Breast epithelium (tissue), 4 donors: ENCODE measurements at places on chromosomes 3 and 15. TPM values are rescaled to one million over a fixed set of nuclear protein-coding genes. Genes with fewer than 3 reads are reported as not detected.

MKRN3 gene
- total RNA-seq = 0.16 TPM

GRCh38 chr3:114128826-114129225 lies 50.0 kb downstream of the DRD3 start:
- DNase-seq = no peak

RHOV gene
- 12.1 TPM for total RNA-seq

GRCh38 chr15:86247249-86247955 lies 167.7 kb downstream of the AGBL1 start:
- DNase-seq = peak; percentile 19

DNA sequence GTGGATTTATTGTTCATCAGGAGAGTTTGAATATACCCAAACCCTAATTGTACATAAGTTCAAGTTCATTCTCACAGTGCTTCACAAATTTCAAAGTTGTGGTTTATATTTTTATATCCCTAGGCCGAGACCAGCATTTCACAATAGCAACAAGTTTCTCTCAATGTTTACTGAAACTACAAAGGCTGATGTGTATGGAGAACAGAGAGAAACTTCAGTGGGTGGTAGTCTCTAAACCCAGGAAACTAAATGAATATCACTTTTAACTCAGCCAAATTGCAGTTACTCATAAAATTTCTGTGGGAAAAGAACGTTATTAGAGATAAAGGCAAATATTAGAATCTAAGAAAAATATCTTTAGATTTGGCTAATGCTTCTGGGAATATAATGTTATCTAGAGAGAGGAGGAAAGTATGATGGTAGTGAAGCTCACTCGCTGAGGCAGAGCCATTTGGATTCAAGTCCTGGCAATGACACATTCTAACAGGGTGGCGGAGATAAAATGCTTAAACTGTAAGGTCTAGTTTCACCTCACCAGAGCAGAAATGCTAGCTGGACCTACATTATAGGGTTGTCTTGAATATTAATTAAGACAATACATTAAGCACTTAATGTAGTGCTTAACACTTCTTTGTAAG lies 514.8 kb downstream of the EPHA3 start:
- DNase-seq = no peak

- DNase-seq = no peak
Measured at GRCh38 chr3:16898595-16899395, 14.0 kb downstream of the PLCL2 start.

DNA sequence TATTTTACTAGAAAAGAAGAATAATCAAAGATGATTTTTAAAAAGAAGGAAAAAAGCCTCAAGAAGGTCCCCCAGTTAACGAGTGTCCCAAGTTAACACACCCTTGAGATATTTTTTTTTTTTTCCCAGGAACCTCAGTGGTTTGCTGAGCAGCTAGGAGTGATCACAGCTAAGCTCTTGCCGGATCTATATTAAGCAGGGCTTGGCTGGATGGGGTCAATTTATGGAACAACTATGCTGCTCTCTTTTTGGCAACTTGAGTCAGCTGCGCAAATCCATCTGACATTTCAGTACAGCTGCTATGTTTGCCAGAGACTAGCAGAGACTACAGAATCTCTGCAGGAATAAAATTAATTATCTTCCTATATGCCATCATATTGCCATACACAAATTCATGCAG lies at the start of gene LMOD3:
LMOD3 (minus strand) TSS at position 193 of the 400 bp plus-strand sequence. CDS start 209 bp downstream, outside the sequence.
- DNase-seq = no peak

- no peak for DNase-seq
Measured at GRCh38 chr3:39869890-39870289, 60.5 kb downstream of the MYRIP start.

GRCh38 chr3:130976706-130977105 lies 49.9 kb downstream of the ASTE1 start:
- DNase-seq = no peak

TUSC7 gene
- total RNA-seq = not detected

PLAAT1 gene
- total RNA-seq = 1.5 TPM

GRCh38 chr15:76979996-76980520 lies 14.9 kb upstream of the PSTPIP1 start:
- no peak for DNase-seq

TMEM212 gene
- not detected for total RNA-seq

DNA sequence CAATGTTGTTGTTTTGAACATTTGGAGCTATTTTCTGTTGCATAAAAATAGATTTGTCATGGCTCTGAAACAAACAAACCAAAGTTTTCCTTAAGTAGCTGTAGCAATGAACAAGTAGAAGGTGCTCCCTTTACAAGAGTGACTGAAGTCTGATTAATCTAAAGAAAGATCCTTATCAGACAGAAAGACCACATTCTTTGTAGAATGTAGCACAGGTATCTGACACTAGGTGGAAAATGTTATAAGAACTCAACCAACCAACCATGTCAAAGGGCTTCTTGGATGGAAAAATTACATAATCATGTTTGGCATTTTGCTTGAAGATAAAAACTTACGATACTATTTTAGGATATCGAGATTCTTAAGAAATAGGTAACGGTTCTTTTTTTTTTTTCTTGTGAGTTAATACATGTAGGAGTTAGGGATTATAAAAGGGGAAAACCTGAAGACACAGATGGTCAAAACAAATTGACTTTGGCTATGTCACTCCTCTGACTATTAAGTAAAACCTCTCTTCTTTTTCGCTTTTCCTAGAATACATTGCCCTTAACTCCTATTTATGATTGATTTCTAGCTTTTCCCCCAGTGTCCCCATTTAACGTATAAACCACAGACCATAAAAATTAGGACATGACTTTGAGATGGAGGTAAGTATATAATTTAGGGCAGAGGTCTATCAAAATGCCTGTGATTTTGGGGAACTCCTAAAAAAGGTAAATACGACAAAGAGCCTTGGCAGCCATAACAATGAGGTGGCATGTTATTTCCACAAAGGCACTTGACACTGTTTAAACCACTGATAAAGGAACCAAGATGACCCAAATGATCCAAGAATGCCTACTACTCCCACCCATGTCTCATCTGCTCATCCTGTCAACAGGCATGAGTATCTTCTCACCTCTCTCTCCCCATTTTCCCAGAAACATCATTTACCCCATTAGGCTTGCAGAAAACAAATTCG lies 72.0 kb downstream of the CCR4 start:
- DNase-seq = no peak

- no peak for DNase-seq
Measured at GRCh38 chr3:125006291-125006731, 49.5 kb downstream of the HEG1 start.

- no peak for DNase-seq
Measured at GRCh38 chr3:189404797-189405484, 226.2 kb upstream of the TP63 start.

CYP1A2 gene
- not detected for total RNA-seq

GRCh38 chr3:64860536-64860870 lies 172.7 kb upstream of the ADAMTS9 start:
- no peak for DNase-seq

DNA sequence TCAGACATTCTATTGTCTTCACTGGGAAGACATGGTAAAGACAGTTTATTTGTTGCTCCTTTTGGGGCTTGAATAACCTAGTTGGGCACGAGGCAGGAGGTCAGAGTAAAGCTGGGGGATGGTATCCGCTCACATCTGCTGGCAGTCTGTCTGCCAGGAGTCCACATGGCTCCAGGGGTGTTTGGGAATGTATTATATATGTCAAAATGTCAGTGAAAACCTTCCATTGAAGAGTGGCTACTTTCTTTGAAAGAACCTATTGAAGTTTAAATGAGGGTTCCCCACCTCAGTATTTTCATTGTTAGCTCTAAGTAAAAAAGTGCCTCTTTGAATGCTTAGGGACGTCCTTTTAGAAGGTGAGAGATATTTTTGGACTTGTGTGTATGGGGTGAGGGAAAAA lies 68.4 kb downstream of the CLDN11 start:
- no peak for DNase-seq

CPLX3 gene
- total RNA-seq = not detected

GRCh38 chr15:78438619-78439285 lies 736 bp downstream of the IREB2 start:
- no peak for DNase-seq

DNA sequence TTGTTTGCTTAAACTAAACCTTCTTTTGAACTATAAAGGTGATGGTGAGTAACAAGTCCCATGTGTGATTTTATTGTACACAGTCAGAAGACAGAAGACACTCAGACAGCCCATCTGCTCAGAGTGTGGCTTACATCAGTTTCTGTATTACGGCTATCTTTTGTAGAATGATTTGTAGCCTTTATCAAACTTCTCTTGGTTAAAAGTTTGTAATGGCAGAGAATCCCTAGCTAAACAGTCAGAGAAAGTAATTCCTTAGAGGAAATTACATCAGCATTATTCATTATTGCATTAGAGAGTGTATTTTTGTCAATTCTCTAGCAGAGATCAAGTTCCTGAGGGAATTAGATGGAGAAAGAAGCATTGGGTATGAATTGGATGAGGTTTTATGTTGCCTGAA lies 500.8 kb downstream of the CNTN4 start:
- DNase-seq = no peak

DNA sequence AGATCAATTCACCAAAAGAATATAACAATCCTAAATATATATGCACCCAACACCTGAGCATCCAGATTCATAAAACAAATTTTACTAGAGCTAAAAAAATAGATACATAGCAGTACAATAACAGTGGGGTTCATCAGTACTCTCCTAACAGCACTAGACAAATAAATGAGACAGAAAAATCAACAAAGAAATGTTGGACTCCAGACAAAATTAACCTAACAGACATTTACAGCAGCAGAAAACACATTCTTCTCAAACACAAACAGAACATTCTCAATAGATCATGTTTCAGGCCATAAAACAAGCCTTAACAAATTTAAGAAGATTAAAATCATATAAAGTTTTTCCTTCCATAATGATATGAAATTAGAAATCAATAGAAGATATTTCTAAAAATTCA lies 124.8 kb upstream of the NECTIN3 start:
- DNase-seq = no peak

DNA sequence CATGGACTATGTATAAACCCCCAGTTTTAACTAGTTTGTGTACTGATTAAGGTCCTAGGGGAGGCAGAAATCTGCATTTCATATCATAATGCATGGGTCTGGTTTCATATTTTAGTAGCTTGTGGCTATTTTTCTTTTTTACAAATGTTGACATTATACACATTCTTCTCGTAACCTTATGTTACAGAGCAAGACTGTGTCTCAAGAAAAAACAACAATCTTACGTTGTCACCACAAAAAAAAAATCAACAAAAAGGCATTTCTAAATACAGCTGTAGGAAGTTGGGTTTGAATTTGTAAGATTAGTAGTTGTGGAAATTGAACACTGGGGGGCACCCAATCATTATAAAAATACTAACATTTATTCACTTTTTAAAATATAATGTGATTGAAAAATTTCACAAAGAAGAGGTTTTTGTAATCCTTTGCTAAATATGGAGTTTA lies 17.9 kb downstream of the SERP1 start:
- no peak for DNase-seq

GRCh38 chr3:170760174-170760526 lies 109.8 kb downstream of the RPL22L1 start:
- DNase-seq = no peak

DNA sequence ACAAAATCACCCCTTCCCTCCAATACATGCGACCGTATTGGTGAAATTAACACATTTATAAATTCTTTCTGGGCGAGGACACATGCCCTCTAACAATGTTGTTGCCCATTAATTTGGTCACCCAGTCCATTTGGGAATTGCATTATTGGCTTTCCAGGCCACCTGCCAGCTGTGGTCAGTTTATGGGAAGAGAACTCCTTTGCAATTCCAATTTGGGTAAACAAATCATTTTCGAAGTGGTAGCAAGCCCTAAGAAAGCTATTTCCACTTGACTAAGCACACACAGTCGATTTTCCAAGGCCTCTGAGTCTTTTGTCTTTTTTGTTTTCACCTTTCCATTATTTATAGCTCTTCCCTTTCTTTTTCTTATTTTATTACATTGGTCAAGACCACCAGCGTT lies 362.3 kb upstream of the RGMA start:
- no peak for DNase-seq

DNA sequence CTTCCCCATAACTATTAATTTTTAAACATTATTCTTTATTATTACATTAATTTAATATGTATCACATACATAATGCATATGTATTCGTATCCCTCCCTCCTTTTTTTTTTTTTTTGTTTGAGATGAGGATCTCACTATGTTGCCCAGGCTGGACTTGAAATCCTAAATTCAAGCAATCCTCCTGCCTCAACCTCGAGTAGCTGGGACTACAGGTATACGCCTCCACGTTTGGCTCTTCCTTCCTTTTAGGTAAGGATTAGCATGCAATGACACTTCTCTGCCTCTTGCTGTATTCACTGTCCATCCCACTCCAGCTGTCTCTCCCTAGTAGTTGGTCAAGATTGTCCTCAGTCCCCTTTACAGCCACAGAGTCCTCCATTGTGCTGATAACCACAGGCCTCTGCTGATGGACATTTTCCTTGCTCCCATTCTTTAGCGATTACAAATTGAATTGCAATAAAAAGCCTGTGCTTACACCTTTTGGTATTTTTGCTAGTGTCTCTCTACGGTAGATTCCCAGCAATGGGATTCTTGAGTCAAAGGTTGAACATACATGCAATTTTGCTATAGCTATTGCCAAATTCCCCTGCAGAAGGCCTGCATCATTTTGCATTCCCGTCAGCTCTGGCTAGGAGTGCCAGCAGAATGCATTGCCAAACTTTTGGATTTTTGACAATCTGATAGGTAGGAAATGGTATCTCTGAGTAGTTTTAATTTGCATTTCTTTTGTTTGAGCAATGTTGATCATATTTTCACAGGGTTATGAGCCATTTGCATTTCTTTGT lies 156.6 kb downstream of the SMAD6 start:
- no peak for DNase-seq

DNA sequence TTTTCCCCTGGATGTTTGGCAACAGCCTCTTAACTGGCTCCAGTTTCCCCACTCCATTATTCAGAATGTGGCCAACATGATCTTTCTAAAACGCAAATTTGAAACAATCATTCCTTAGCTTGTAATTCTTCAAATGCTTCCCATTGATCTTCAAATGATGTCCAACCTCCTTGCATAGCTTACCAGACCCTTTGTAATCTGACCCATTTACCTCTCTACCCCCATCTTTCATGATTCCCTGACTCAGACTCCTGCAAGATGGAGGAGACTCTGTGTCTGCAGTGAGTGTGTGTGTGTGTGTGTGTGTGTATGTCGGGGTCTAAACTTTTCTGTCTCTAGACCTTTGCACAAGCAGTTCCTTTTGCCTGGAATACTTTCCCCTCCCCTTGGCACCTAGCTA lies 515.7 kb upstream of the PROK2 start:
- DNase-seq = no peak

DGKG gene
- total RNA-seq = 0.59 TPM

- no peak for DNase-seq
Measured at GRCh38 chr3:24578324-24578723, 83.7 kb upstream of the THRB start.
